ENCODE measurements at places on chromosomes 3 and 15.

DNA sequence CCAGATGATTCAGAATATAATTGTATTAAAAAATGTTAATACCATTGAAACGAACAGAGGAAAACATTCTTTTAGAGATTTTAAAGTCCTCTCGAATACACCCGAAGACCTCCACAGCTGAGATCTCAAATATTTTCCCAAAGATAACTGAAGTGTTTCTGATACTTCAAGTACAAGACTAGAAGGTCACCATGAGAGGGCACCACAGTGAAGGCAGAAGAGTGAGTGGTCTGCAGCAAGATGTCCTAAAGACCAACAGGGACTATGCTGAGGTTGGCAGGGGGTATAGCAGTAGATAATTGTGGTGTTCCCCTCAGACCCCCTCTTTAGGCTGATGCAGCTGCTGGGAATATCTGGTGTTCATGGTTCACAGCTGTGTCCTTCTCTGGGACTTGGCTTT is 156.5 kb downstream of the PDCD6IP start:
- DNase-seq = no peak

- DNase-seq = no peak
Observed at GRCh38 chr3:138412821-138413551, 21.4 kb upstream of the ESYT3 start.

GRCh38 chr3:152403632-152404066 is 134.9 kb downstream of the MBNL1 start:
- no peak for DNase-seq

GRCh38 chr3:112925560-112925959 is 49.3 kb downstream of the CD200R1 start:
- no peak for DNase-seq

GRCh38 chr3:38138349-38139190 is at the start of gene MYD88:
TSS of gene MYD88 (plus strand) at chr3:38138661. CDS start at chr3:38138701, 40 bp downstream.
- DNase-seq = no peak

GRCh38 chr15:101286471-101287114 is 8.5 kb downstream of the SNRPA1 start:
- DNase-seq = no peak

DNA sequence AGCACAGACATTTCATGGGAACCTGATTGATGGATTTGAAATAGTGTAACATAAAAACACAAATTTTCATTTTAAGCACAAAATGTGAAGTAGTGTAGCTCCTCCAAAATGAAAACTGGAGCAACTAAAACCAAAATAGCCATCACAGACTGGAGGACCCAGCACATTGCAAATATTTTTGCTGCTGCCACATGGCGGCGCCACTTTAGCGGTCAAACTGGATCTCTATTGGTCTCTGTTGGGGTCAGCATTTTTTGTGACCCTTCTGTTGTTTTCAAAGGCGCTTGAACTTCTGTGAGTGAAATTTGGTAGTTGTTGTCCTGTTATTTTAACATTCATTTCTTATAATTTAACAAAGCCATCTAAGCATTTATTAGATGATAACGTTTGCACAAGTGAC is 259.9 kb downstream of the IL20RB start:
- DNase-seq = no peak

DNA sequence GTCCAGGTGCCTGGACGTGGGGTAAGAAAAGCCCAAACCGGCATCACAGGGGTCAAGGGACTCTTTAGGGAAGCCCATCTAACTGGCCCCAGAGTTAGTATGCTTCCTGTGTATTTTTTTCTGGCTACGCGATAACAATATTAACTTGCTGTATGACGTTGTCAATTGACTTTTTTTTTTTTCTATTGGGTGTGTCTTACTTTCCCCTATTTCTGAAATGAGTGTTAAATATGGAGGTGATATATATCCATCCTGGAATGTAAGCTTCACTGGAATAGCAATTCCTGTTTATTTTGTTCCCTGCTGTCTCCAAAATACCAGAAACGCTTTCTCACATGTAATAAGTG is 598 bp upstream of the GMNC start:
- DNase-seq = no peak

All from NCI-H1417 treated with DMSO at 0.1 percent for 48 hours (cell line).